NB4 (cell line): ENCODE measurements at places on chromosomes 2 and 18.
A peak's percentile ranks its signal among the peaks of the same experiment; 100 is the strongest.

DNA sequence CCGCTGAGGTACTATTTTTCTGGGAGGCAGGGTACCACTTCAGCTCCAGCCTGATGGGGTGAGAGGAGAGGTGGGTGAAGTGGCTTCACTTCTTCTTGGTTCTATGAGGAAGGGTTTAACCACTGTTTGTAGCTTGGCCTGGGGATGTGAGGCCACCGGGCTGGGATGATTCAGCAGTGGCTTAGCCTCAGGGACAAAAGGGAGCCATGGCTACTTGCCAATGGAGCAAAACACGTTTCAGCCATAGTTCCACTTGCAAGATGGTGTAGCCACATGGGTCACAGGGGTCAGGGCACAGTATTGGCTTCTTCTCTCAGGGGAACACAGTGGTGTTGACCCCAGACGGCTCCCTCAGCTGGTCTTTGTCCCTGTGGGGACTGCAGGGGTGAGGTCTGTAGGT is 14.9 kb downstream of the ZDBF2 start:
- DNase-seq: no peak

GRCh38 chr2:1638281-1638860 is 105.9 kb downstream of the PXDN start:
- DNase-seq: no peak

- peak; percentile 99 for DNase-seq
These were observed 37.5 kb downstream of the TBC1D8 start for GRCh38 chr2:101113441-101114267.

GRCh38 chr2:211161236-211161635 is 604.8 kb downstream of the CPS1 start:
- DNase-seq: no peak

GRCh38 chr2:218427741-218428140 is 8.8 kb downstream of the VIL1 start:
- no peak for DNase-seq
